ENCODE measurements at places on chromosomes 1 and 21.

GRCh38 chr1:5590717-5591116 lies 401.5 kb downstream of the NPHP4 start:
- DNase-seq: no peak

GRCh38 chr1:27149762-27150113 lies 5.2 kb downstream of the SLC9A1 start:
- DNase-seq: no peak

- no peak for DNase-seq
These were observed 221.3 kb upstream of the KCTD3 start for GRCh38 chr1:215345766-215346165.

DNA sequence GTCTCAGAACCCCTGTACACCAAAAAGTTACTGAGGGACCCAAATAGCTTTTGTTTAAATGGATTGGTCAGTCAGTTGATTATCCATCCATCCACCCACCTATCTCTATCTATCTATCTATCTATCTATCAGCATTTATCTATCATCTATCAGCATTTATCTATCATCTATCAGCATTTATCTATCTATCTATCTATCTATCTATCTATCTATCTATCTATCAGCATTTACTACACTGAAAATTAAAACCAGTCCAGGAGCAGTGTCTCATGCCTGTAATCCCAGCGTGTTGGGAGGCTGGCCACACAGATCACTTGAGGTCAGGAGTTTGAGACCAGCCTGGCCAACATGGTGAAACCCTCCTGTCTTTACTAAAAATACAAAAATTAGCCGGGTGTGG lies 47.1 kb downstream of the CLSTN1 start:
- no peak for DNase-seq

DNA sequence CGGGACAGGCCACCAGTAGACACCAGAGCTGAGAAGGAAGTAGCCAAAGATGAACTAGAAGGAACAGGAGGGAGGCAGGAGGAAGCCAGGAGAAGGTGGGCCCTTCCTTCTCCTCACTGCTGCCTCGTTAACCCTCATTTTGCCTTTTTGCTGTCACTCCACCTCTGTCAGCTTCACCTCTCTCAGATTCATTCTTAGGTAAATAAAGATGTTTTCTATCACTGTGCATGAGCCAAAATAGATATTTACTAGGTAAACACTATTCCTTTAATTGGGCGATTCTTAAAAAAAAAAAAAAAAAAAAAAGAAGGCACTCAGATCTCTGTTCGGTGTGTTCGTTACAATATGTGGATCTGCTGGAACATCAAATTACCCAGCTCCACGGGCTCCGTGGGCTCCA lies 112.3 kb downstream of the GLUL start:
- DNase-seq: no peak

- no peak for DNase-seq
These were observed 22.2 kb downstream of the PSMG1 start for GRCh38 chr21:39161064-39161463.

DNA sequence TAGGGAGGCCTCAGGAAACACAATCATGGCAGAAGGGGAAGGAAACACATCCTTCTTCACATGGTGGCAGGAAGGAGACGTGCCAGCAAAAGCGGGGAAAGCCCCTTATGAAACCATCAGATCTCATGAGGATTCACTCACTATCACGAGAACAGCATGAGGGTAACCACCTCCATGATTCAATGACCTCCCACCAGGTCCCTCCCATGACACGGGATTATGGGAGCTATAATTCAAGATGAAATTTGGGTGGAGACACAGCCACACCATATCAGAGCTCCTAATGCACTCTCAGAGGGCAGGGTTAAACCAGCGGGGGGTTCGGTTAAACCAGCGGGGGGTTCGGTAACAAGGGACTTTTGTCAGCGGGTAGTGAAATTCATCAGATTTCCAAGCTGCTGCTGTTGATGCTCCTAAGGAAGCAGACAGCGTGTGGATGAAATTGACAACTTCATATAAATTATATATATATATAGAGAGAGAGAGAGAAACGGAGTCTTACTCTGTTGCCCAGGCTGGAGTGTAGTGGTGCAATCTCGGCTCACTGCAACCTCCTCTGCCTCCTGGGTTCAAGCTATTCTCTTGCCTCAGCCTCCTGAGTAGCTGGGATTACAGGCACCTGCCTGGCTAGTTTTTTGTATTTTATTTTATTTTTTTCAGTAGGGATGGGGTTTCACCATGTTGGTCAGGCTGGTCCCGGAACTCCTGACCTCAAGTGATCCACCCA lies 4.2 kb downstream of the CSTB start:
- DNase-seq: no peak

DNA sequence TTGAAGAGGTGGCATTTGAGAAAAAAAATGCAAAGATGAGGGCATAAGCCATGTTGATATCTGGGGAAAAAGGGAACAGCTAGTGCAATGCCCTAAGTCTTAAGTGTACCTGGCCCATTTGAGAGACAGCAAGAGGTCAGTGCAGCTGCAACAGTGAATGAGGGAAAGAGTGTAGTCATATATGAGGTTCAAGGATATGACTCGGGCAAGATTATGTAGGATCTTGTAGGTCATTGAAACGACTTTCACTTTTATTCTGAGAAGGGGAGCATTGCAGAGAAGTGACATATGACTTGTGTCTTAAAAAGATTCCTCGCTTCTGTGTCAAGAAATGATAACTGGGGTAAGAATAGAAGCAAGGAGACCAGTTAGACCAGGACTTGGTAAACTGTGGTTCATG lies 31.0 kb downstream of the NTMT2 start:
- no peak for DNase-seq

DNA sequence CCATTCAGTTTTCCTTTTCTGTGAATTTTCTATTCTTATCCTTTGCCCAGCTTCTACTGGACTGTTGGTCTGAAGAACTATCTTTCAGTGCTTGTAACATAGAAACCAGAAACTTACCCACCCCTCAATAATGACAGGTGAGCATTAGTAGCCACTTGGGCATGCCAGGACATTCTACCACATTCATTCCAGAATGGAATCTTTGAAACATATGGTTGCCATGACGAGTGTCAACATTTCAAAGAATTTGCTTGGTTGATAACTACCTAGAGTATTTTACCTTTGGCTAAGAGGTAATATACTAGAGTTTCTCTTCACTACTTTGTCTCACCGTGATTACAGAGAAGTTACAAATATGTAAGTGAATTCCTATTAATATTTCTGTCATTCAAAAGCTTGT lies at the start of gene MROH9:
Gene MROH9 (plus strand): TSS at position 304 of the 400 bp plus-strand sequence. CDS start 10,023 bp downstream, outside the sequence.
- no peak for DNase-seq
